Caudate nucleus (tissue), 63 donors: ENCODE measurements at places on chromosomes 11 and 22.

DNA sequence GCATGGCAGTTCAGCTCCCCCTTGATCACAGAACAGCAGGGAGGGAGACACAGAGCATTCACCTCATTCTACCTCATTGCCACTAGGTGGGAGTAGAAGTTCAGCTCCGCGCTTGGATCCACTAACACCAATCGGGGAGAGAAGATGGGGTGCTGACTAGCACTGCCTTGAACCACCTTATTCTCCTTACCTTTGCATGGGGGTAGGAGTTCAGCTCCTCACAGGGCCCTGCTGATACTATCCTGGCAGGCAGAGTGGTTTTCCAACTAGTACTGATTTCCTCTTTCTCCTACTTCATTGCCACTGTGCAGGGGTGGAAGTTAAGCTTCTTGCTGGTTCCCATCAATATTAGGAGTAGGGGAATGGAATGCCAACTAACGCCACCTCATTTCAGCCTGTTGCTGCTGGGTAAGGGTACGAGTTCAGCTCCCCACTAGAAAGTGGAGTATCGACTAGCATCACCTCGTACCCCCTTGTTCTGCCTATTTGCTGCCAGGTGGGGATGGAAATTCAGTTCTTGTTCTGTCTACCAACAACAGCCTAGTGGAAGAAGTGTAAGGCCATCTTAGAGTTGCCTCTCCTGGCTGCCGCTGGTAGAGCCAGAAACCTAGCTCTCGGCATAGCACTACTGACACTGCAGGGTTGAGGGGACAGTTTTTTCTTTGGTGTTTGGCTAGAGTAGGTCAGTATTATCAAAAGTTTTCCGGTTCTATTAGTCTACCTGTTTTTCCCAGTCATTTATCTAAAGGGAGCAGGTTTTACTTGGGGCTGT is 550.9 kb upstream of the CCDC90B start:
- peak; percentile 44 for DNase-seq

- no peak for DNase-seq
Measured at GRCh38 chr11:35304386-35304775, 115.0 kb downstream of the SLC1A2 start.

DNA sequence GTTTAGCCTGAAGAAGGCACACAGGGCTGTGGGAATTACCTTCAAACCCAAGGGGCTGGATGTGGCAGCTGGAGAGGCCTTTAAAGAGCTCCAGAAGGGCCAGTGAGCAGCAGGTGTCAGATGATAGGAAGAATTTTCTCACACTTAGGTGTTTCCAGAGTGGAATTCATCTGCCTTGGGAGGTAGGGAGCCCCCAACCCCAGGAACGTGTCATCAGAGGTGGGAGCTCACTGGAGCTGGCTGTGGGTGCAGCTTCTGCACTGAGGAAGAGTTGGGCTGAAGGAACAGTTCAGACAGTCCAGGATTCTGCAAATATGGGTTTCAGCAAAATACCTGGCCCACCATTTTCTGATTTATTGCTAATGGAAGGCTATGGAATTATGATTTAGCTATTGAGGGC is 119.5 kb upstream of the LMO1 start:
- DNase-seq: no peak

GRCh38 chr11:17531636-17532113 is 12.5 kb downstream of the USH1C start:
- no peak for DNase-seq

GRCh38 chr11:125649465-125650166 is 24.7 kb downstream of the CHEK1 start:
- no peak for DNase-seq

DNA sequence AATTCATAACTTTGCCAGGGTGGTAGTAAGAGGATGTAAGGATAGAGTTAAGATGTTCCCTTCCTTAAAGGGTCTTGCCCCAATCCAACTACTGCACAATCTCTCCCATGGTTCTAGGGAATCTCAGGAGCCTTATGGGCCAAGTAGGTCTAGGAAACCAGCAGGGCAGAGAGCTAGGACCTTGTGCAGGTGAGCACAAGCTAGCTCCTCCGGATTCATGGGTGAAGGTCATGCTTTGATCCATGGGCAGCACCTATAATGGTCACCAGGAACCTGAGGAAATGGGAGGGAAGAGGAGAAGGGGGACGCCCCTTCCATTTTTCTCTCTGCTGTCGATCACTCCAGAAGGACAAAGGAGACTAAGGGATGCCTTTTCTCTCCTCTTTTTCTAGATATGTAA is 16.8 kb downstream of the KCNJ11 start:
- DNase-seq: no peak

DNA sequence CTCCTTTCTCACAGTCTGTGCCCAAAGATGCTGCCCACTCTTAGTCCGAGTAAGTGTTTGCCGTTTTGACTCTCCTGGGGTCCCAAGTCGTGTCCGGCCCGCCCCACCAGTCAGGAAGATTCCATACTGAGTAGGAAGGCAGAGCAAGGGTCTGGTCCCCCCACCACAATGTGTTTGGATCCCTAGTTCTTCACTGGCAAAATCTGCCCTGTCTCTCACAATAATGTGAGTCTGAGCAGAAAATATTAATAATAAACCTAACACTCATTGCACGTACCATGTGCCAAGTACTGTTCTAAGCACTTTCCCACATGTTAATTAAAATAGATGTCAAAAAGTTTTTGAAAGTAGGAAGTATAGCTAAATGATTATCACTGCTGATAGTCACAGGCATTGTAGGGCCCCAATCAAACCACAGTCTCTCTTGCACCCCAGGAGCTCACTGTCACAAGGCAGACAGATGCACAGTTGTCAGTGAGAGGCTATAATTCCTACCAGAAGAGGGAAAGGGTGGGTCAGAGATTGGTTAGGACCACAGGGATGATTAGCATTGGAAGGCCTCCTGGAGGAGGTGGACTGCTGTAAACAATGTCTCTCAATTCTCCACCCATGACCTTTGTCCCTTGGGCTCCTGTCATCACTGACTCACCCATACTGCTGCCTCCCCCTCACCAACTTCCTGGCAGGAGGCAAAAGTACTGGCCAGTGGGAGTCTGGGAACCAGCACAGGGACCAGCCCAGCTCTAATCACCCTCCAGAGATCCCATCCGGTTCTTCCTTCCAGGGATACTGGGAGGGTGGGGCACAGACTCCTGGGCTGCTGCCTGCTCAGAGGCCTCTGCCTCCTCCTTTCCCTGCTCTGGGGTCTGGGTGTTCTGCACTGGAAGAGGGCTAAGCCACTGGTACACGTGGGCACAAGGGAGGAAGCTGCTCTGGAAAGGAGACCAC is 1.0 kb upstream of the POLD4 start:
- no peak for DNase-seq

- no peak for DNase-seq
Measured at GRCh38 chr22:36985211-36985889, 33.9 kb downstream of the TST start.

GRCh38 chr22:36010882-36011281 is 17.7 kb downstream of the RBFOX2 start:
- no peak for DNase-seq

GRCh38 chr11:25655636-25656035 is 676.3 kb upstream of the ANO3 start:
- no peak for DNase-seq

DNA sequence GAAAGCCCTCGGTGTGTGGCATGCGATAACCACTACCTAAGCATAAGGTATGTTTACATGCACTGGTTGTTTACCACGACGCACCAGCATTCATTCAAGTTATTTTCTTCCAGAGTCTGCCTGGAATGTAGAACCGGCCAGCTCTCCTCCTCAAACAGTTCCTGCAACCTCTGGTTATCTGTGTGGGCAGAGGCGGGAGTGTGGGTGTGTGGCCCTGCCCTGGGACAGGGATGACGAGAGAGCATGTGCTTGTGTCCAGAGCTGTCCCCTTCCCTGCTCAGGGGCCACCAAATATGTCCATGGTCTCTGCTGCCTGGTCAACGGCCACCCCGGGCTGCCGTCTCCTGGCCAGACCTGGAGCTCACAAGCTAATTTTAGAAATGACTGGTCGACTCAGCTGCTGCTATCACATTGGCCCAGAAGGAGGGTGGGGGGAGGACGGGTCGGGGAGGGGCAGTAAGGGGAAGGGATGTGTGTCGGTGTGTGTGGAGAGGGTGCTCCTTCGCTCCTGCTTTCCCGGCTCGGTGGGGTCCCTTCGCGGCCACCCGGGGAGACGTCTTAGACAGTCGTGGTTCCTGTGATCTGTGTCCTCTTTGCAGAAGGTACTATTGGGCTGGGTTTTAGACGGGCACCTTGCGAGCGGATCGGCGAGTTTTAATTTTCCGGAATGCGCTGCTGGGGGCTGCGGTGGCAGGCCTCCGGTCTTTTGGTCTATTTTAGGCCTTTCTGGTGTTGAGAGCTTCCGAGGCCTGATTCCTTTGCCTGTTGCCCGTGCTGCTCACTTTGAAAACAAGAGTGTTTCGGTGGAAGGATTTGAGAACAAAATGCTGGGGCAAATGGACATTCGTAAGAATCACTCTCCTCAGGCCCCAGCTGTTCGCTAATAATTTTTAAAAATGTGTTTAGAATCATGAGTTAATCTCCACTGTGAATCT is at the start of gene MYO18B:
Gene MYO18B, plus strand, starts transcription at position 497 of the 935 bp plus-strand sequence. CDS start 18,905 bp downstream, outside the sequence.
- no peak for DNase-seq

- no peak for DNase-seq
Measured at GRCh38 chr11:35045236-35045820, 93.6 kb upstream of the CD44 start.

DNA sequence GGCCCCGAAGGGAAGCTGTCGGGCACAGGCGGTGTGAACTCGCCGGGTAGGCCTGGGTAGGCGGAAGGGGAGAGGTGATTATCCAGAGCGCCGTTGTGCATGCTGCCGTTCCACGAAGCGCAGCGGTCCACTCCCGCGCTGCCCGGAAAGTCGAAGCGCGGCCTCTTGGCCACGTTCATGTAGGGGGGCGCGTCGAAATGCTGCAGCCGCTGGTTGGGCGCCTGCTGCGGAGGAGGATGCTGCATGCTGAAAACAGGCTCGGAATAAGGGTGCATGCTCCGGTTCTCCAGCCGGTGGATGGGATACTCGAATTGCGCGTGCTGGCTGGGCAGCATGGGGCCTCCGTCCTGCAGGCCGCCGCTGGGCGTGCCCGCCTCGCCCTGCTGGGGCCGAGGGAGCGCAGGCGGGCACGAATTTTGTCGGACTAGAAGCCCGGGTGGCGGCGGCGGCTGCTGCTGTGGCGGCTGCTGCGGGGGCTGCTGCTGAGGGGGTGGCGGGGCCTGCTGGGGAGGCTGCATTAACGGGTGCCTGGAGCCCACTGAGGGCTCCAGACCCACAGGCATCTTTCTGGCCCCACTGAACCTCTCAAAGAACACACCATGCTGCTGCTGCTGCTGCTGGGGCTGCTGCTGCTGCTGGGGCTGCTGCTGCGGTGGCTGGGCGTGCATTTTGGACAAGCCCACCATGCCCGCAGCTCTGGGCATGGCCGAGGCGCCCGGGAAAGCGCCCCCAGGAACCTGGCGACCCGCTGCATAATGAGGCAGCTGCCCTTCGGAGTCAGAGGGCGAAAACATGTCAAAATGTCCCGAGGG is 2.3 kb downstream of the MN1 start:
- no peak for DNase-seq

DNA sequence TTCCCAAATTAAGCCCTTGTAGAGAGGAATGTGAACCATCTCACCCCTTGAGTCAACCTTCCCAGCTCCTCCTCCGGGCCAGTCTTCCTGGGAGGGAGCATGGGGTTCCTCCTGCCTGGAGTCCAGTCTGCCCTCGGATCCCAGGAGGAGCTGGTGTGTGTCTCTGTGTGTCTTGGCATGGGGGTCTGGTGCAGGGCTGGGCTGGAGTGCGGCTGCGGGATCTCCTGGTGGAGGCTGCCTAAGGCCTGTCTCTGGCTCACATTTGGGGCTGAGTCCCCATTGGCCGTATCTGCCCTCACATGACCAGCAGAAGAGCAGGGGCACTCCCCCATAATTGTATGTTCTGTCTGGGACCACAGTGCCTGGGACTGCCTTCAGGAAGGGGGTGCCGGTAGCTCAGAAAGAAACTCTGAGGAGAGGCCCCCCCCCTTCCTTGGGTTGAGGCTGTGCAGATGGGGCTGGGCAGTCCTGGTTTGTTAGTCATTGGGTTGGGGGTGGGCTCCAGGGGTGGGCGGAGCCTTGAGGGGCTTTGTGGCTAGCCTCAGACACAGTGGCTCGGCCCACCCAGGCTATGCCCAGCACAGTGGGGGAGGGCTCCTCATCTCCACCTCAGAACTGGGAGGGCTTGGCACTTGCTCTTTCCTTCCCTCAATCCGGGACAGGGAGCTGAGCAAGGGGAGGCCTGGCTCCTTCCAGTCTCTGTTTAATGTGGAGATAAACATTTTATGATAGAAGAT is 2.9 kb downstream of the C1QTNF5 start:
- DNase-seq: no peak

GRCh38 chr11:32068134-32068870 is 22.6 kb upstream of the RCN1 start:
- no peak for DNase-seq

DNA sequence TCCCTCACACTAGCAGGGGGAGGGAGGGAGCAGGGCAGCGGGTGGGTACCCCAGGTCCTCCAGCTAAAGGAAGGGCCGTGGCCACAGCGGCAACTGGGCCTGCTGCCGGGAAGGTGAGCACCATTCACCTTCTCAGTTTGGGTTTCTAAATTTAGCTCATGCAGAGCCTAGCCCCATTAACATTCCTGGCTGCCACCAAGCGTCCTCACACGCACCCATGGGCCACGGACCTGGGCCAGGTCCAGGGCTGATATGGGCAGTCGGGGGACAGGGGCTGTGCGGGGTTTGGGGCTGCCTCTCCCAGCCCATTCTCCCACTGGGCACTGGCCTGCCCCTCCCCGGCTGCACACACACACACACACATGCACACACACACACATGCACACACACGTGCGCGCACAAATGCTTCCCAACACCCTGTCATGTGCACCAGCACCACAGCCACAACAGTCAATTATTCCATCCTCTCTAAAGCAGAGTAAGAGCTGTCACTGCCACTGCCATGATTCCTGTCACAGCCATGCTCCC is 28.7 kb downstream of the SYT7 start:
- DNase-seq: no peak

GRCh38 chr11:110380836-110381622 is 48.7 kb upstream of the FDX1 start:
- no peak for DNase-seq

DNA sequence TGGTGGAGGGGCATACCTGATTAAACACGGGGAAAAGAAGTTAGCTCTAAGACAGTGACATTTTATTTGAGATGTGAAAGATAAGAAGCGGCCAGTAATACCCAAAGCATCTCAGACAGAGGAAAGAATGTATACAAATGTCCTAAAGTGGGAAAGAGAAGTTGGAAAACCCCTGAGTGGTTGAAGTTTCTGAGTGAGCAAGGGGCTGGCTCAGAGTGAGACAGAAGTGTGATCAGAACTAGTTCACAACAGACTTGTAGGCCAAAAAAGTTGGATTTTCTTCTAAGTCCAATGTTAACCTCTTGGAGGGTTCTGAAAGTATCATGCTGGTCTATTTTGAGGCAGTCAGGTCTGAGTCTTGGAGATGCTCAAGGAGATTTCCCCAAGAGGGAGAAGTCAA is 608.7 kb downstream of the SOX6 start:
- no peak for DNase-seq

- no peak for DNase-seq
Measured at GRCh38 chr11:134728186-134728585, 316.1 kb upstream of the B3GAT1 start.

- no peak for DNase-seq
Measured at GRCh38 chr22:34045311-34045710, 125.0 kb upstream of the LARGE1 start.

GRCh38 chr11:78032090-78032489 is 9.0 kb upstream of the KCTD14 start:
- no peak for DNase-seq
